ENCODE measurements at places on chromosomes 2 and 18.

GRCh38 chr2:229832510-229832898 is 89.3 kb downstream of the TRIP12 start:
- DNase-seq = no peak

- DNase-seq = no peak
Observed at GRCh38 chr2:168160897-168161296, 86.5 kb downstream of the STK39 start.

- DNase-seq = no peak
Observed at GRCh38 chr2:86703704-86704361, 16.3 kb upstream of the RMND5A start.

GRCh38 chr2:218882866-218883366 is 2.3 kb downstream of the WNT10A start:
- no peak for DNase-seq

DNA sequence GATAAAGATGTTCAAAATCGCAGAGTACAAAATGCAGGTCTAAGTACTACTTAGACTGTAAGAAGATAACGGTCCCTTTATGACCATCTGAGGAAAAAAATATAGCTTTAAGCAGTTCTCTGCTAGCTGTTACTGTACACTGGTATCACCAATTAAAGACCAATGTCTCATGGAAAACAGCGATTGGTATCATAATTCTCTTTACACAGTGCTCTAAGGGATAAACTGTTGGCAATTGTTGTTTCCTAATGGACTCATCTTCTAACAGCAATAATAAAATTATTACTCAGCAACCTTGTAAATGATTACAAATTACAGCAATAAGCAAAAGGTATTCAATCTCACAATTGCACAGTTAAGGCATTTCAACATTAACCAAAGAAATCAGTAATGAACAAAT is 142.2 kb upstream of the DLGAP1 start:
- DNase-seq = no peak

DNA sequence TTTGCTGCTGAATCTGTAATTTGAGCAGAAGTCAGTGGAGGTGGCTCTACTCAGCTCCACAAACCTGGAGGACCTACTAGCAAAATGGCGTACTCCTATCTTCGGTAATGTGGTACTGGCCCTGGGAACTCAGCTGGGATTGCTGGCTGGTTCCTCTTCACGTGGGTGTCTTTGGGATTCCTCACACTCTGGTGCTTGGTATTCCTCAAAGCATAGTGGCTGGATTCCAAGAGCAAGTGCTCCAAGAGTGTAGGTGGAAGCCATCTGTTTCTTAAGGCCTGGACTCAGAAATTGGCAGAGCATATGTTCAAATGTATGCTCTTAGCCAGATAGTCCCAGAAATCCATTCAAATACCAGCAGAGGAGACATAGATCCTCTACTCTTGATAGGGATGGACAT is 281.9 kb upstream of the CDH7 start:
- DNase-seq = no peak

GRCh38 chr18:9150121-9150520 is 13.5 kb downstream of the ANKRD12 start:
- no peak for DNase-seq

DNA sequence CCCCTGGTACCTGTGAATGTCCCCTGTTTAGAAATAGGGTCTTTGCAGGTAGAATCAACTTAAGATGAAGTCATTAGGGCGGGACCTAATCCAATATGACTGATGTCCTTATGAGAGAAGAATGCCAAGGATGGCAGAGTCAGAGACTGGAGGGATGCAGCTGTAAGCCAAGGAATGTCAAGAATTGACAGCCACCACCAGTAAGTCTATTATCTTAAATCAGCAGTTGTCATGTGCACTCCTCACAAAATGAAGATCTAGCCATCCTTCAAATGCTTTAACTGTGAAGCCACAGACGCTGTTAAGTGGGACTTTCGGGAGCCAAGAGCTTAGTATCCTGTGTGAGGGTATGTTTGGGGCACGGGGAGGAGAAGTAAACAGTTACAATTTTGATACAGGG is 83.2 kb downstream of the ITGA4 start:
- DNase-seq = no peak

- DNase-seq = no peak
Observed at GRCh38 chr2:234968631-234969305, 17.0 kb downstream of the SH3BP4 start.

GRCh38 chr2:8144785-8145184 is 537.1 kb upstream of the ID2 start:
- DNase-seq = no peak

GRCh38 chr2:1618974-1619373 is 125.3 kb downstream of the PXDN start:
- no peak for DNase-seq

GRCh38 chr18:58490238-58490637 is 138.7 kb downstream of the ALPK2 start:
- no peak for DNase-seq

DNA sequence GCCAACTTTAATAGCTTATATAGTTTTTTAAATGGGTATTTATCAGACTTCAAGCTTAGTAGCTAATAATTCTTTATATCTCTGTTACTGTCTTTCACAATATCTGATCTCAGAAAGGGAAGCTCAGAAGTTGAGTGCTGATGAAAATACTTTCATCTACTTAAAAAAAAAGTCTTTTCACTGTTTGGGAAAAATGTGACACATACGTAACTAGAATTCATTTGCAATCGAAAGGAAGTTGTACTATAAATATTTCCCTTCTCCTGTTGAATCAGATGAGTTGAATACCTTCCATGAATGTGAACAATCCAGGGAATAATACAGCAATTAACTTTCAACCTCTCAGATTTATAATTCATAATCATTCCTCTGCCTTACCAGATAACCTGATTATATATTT is 811 bp upstream of the SCG2 start:
- no peak for DNase-seq

DNA sequence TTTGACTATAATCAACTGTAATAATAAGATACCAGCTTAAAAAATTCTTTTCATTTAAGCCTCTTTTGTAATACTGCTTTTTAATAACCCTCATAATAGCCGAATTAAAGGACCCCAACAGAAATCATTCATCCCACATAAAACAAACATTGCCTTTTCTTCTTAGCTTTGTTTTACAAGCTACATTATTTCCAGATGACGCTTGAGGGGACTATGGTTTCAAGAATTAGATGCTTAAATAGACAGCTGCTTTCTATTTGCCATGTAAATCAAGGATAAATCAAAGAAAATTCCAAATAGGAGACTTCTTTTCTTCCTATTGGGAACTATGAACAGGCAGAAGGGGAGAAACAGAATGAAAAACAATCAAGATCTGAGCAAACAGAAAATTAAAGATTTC is 200.7 kb upstream of the SMAD7 start:
- no peak for DNase-seq

GRCh38 chr18:62586781-62587487 is 64.1 kb downstream of the ZCCHC2 start:
- no peak for DNase-seq

- DNase-seq = no peak
Observed at GRCh38 chr18:48105317-48105716, 174.9 kb upstream of the SMAD2 start.
